NCI-H1417 treated with DMSO at 0.1 percent for 48 hours (cell line): ENCODE measurements at places on chromosomes 16 and 17.

DNA sequence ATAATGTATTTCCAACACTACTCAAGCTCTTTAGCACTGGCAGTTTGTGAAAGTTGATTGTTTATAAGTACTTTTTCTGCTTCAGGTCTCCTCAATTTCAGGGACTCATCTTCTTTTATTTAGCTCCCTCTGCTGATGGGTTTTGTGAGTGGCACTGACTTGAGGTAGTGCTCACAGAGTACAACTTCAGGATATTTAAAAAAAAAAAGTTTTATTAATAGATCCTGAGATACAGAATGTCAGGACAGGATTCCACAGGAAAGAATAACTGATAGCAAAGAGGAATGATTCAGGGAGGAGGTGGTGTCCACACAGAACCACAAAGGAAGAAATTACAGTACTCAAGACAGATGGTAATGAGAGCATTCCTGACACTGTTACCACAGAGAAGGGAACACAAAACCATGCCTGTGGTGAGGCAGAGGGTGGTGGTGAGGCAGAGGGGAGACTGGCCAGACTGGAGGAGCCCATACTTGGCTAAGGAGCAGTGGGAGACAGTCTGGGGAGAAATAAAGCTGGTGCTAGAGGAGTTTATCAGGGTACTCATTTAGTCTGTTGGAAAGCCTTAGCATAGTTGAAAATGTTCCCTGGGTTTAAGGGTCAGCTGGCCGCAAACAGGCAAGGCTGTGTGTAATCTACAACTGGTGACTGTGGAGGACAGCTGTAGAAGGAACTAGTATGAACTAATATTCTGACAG, 63.7 kb downstream of the SPAG9 start:
- DNase-seq: no peak

DNA sequence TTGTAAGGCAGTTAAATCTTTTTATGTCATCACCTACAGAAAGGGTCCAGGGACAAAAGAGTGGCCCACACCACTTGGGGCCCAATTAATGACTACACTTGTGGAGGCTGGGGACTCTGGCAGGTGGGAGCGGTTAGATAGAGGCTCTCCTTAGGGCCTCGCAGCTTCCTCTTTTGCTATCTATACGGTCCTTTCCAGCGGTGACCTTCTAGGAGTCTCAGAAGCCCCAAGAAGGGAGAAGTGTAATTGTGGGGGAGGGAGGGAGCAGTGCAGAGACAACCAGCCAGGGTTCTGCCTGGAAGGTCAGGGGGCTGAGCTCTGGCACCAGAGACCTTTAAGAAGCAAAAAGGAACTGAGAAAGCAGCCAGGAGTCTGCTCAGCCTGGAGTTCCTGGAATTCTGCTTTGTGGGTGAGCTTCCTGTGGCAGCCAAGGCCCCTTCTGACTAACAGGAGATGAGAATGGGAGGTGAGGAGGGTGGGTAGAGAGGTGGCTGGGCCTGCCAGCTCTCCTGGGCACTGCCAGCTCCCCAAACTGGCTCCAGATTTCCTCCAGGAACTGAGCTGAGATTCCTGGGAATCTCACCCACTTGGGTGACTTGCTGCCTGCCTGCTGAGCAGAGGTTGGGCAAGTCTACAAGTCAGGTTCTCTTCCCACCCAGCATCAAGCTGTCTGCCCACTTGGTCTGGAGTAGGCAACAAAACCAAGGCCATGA, 16.3 kb upstream of the MAP3K14 start:
- DNase-seq: no peak

- DNase-seq: no peak
Measured at GRCh38 chr17:41029633-41030245, at the start of gene KRTAP1-4. TSS of gene KRTAP1-4 (minus strand) at chr17:41030195. CDS start at chr17:41030078, 117 bp downstream.

- DNase-seq: no peak
Measured at GRCh38 chr17:52837492-52837891, 679.0 kb upstream of the CA10 start.

DNA sequence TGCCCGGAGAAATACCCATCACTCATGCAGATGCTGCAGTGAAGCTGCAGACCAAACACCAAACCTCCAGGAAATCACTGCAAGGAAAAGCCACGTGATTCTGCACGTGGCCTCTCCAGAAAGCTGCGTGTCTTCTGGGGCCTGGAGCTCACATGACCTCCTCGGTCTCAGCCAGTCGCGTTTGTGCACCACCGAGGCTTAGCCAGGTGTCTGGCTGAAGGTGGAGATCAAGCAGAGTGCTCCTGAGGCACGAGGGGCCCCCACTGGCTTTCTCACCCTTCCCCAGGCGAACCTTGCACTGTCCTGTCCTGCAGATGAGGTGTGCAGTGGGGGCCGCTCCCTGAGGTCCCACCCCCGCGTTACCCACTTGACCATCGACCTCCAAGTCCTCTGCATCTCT, 257.3 kb downstream of the RBFOX3 start:
- DNase-seq: no peak

GRCh38 chr17:42311240-42312034, 23.1 kb downstream of the STAT5A start:
- DNase-seq: no peak

- no peak for DNase-seq
Measured at GRCh38 chr17:77097631-77098180, 43.1 kb upstream of the SEC14L1 start.

- no peak for DNase-seq
Measured at GRCh38 chr16:25114121-25114520, 2.6 kb downstream of the LCMT1 start.
